EL (cell line): ENCODE measurements at places on chromosomes 11 and 22.

DNA sequence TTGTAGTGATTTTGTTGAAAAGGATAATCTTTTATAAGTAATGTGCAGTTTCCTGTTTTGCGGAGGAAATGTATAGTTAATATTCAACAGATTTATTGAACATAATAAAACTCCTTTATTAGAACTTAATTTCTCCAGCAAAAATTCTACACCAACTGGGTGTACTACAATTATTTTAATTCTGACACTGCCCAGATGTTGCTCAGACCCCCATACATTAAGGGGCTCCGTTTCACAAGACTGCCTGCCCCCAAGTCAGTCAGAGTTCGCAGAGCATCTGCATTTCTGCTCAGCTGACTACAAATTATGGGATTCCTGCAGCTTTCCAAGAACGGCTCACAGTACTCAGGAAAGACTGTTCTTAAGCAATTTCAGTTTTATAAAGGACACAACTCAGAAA lies 6.2 kb downstream of the CEP57 start:
- DNase-seq: no peak

- DNase-seq: no peak
Measured at GRCh38 chr22:20636075-20636812, 128.8 kb downstream of the MED15 start.

DNA sequence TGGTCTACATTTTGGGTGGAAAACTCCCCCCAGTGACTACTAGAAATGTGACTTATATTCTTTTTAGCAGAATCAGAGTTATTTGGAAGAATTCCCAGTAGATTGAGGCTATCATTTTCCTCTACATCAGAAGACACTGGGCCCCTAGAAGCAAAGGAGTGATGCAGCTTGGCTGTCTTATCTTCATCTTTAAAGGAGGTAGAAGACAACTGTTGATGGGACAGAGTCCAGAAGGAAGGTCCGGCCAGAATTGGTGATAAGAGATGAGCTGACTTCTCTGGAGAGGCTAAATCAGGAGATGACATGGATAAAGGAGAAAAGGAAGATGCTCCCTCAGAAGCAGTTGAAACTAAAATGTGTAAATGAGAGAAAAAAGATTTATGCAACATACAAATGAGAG lies 149.6 kb downstream of the ENTHD1 start:
- DNase-seq: no peak

DNA sequence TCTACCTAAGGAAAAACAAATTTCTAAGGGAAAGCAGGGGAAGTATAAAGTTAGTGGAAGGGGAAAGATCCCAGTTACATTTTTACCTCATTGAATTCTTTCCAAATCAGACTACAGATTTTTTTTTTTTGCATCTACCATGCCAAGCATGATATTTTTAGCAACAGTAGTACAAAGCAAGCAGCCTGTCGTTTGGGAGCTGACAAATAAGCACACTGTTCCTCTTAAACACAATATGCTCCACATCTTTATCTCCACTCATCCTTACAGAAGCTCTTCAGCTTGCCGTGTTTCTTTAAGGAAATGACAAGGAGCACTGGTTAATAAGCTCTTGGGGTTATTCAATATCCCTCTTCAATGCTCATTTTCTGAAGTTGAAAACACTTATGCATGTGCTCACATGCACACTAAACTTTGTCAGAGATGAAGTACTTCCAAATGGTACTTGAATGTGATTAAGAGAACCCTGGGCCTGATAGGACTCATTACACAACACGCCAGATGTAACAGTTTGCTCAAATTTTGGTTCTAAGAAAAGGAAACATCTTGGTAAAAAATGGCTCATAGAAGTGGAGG lies 53.8 kb downstream of the PAX6 start:
- DNase-seq: no peak

GRCh38 chr22:29434288-29434687 lies 4.1 kb upstream of the RFPL1 start:
- DNase-seq: no peak

- no peak for DNase-seq
Measured at GRCh38 chr22:50551160-50551752, 5.6 kb downstream of the KLHDC7B start.

DNA sequence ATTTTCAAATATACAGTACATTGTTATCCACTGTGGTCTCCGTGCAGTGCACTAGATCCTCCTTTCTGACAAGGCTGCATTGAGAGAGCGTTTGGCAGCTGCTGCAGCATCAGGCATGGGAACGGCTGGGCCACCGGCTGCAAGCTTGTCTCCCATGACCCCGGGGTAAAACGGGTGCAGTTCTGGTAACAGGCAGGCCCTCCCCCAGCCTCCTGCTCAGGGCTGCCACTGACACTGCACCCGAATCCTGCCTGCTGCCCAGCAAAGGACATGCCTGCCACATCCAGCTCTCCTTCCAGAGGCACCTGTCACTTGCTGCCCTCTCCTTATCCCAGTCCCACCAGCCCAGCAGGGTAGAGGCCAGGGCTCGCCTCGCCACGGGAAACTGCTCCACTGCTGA lies 124.5 kb upstream of the TMEM45B start:
- DNase-seq: no peak

DNA sequence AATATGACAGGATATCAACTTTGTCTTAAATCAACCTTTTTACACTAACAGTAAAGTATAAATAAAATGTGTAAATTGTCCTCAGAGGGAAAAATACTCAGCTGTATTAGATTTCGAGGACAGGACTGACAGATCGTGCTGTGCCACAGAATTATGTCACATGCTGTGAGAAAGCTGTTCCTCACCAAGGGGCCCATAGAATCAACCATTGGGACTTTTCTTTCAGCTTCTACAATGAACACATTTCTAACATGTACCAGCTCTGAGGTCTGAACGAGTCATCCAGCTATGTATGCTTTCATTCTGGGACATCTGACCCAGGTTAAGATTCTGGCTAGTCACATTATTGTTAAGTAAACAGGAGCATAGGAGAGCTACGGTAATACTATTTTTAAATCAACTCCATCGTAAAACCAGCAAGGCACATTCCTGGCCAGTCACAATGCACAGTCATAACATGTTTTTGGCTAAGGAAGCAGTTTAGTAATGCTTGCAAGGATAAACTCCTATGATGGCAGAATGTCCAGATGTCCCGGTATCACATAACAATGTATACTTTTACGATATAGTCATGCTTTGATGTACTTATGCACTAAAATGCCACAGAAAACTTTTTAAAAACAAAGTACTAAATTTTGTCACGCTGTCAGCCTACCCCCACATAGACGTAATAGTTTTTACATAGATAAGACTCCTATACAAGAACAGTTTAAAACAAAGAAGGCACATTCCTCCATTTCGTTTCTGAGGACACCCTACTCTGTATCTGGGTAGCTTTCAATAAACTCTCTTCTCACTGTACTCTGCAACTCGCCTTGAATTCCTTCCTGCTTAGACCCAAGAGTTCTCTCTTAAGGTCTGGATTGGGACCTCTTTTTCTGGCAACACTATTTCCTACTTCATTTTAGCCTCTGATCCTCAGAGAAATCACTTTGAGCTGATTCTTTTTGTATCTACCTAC lies 27.4 kb downstream of the ZNF214 start:
- DNase-seq: peak; percentile 84

DNA sequence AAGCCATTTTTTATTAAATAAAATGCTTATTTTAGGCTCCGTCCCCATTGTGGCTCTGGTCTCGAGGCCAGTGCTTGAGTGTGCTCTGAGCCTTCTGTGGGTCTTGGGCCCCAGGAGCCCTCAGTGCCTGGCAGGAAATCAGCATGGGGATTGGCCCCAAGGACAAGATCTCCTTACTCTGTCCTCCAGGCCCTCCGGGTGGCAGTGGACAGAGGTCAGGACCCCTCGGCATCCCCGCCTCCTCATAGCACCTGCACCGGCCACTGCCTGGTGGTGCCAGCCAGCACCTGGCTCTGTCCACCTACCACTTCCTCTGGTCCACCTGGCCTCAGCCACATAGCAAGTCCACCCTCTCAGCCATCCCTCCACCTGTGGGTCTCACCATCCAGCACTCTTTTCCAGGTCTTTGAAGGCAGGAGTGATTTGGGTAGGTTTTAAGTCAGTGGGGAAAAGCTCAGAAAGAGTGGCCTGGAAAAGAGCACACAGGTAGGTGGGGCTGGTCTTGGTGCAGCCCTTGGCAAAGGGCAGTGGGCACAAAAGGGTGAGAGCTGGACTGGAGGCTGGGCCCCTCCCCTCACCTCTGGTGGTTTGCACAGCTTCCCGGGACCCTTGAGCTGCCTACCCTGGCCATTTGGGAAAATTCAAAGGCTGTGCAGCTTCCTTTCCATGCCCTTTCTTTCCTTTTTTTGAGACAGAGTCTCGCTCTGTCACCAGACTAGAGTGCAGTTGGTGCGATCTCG lies 3.5 kb downstream of the CLDN5 start:
- no peak for DNase-seq

GRCh38 chr11:123507043-123507442 lies 77.0 kb downstream of the GRAMD1B start:
- DNase-seq: no peak

GRCh38 chr22:44371741-44372525 lies 59.2 kb upstream of the SHISAL1 start:
- no peak for DNase-seq

DNA sequence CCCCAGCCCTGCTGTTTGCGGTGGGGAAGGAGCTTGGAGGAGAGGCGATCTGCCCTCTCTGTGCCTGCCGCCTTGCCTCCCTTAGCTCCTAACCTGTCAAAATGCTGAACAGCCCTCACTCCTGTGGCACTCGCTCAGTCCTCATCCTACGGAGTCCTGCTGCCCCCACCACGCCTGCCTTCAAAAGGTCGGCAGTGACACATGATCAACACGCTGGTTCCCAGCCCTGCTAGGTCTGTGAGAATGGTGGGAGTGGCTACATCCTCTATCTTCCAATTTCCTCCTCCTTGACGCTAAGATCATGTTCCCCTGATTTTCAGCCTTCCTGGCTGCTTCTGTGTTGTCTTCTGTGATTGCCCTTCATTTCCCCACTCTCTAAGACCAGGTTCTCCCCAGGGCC lies 120.2 kb upstream of the TBCEL start:
- DNase-seq: no peak

- DNase-seq: no peak
Measured at GRCh38 chr11:68375766-68376165, 63.4 kb downstream of the LRP5 start.

GRCh38 chr22:43134553-43134952 lies 8.6 kb downstream of the MCAT start:
- no peak for DNase-seq

GRCh38 chr22:46937185-46937584 lies 174.7 kb downstream of the TBC1D22A start:
- no peak for DNase-seq

DNA sequence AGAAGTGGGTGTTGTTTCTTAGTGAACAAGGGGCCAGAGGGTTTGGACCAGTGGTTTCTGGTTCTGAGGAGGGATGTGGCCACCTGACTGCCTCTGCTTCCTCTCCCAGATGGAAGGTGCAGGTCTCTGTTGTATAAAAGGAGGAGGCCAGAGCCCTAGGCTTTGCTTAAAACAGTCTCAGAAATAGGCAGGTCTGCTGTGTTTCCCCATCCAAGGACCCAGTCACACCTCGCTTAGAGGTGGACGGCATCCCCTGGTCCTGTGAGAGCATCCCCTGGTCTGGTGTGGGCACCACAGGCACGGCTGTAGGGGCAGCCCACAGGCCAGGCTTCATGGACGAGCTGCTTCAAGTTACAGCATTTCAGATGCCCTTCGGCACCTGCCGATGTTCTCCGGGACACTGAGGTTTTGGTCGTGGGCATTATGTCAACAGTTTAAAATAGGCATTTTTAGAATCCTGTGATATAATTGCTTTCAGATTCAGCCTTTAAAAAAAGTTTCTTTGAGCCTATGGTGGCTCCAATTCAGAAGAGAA lies 45.7 kb upstream of the SHANK2 start:
- no peak for DNase-seq

- DNase-seq: no peak
Measured at GRCh38 chr22:34116126-34116525, 195.8 kb upstream of the LARGE1 start.

DNA sequence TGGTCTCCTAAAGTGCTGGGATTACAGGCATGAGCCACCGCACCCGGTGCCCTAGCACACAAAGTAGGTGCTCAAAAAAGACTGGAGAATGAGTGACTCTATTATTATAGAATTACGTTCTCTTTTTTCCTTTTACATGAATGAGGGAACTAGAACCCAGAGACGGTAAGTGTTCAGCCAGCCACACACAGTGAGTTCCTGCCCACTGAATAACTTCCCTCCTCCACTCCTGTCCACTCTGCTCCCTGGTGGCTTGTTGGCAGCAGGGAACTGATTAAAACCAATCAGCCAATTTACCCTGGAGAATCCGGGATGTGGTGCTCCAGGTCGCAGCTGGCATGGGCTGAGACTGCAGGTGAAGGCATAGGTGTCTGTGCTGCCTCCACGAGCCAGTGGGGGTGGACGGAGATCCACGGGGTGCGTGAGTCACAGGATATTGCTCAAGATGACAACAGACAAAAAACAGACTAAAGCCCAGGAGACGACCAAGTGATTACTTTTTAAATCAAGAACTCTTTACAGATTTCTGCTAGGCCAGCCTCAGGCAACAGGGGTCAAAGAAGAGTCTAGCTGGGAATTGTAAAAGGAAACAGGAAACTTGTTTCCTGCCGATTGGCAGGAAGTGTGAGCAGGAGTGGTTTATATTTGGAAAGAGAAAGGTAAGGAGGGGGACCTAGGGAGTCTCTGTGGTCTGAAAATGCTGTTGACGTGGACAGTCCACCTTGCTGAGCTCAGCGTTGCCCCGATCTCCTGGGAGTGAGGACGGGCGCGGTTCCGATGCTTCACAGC lies 95.2 kb upstream of the TP53I11 start:
- peak; percentile 43 for DNase-seq

DNA sequence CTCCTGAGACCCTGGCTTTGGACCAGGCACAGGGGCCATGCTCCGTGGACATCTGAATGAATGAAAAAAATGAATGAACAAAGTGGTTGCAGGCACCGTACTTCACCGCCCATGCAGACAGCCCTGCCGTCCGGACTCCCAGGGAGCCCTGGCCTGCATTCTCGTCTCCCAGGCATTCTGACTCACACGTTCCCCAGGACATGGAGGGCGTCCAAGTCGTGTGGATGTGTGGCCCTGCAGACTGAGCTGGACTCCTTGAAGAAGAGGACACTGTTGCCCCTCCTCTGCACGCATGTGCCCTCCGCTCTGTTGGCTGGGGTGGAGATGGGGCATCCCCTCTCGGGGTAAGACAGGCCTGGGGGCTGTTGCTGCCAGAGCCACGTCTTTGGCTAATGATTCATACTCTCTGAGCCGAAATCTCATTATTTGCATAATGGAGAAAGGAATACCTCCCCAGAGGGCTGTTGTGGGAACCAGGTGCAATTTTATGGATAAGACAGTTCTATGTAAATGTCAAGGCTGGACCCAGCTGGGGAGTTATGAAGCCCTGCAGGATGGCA lies 49.7 kb downstream of the RTL6 start:
- peak; percentile 98 for DNase-seq

DNA sequence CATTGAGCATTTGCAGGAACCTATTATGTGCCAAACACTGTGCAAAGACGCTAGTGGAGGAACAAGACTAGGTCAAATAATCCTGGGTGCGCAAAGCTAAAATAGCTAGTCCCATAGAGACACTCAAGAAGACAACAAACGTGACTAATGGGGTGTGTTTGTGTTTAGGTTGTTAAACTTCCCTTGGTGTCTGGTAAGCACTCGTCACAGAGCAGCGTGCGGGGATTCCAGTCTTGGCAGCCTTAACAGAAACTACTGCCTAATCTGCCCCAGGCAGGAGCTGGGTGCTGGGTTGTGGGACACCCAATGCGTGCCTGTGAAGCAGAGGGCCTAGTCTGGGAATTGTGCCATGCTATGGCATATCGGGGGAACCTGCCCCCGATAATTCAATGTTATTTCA lies 10.8 kb upstream of the CALCB start:
- DNase-seq: no peak
